Inflammatory macrophage treated with lipopolysaccharide for 1 hour (primary cell): ENCODE measurements at places on chromosomes 13 and 19.
A peak's percentile ranks its signal among the peaks of the same experiment; 100 is the strongest.

DNA sequence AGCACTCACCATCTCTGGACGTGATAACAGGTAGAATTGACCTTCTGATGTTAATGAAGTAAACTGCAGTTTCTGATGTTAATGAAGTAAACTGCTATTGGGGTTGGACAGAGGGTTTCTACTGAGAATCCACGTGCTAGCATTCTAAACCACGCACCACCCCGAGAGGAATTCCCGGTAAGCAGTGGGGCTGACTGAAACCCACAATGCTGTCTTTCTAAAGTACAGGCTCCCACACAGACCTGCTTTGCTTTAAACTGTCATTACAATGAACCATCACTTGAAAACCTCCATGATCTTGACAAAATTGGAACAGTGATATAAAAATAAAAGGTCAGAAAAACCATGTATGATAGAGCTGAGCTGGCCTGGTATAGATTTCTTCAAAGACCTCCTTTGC, 559.0 kb downstream of the FGF9 start:
- DNase-seq = no peak

DNA sequence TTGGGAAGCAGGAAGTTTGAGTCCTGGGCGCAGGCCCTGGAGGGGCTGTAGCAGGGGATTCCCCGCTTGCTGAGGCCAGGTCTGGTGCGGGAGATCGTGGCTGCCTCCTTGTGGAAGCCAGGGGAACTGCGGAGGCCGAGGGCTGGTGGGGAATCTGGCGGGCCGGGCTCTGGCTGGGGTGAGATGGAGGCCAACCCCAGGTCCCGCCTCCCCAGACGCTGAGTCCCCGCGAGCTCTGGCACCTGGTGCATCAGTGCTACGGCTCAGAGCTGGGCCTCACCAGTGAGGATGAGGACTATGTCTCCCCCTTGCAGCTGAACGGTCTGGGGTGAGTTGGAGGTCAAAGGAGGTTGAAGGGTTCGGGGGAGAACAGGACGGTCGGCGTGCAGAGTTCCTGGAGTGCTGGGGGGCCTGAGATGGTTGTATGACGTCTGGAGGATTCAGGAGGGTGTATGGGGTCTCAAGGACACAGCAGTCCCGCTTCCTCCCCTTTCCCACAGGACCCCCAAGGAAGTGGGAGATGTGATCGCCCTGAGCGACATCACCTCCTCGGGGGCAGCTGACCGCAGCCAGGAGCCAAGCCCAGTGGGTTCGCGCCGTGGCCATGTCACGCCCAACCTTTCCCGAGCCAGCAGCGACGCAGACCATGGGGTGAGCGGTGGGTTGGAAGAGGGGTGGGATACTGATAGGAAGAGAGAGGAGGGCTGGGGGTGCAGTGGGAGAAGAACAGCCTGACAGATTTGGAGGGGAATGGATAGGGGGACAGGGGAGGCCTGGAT, 13.1 kb downstream of the GRAMD1A start:
- DNase-seq = peak; percentile 73

- DNase-seq = no peak
These were observed 1019.5 kb downstream of the PCDH9 start for GRCh38 chr13:66210677-66211076.

DNA sequence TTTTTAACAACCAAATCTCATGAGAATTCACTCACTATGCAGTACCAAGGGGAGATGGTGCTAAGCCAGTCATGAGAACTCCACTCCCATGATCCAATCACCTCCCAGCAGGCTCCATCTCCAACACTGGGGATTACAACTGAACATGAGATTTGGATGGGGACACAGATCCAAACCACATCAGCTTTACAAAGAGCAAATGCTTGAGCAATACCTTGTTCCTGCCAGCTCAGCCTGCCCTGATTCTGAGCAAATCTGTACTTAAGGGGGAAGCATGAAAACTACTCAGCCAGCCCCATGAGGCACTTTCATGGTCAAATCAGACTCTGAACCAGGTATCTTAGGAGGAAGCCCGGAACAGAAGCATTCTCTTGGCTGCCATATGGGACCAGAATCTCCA, 259.9 kb downstream of the TBC1D4 start:
- DNase-seq = no peak

- no peak for DNase-seq
These were observed 21.2 kb downstream of the SULT2B1 start for GRCh38 chr19:48573163-48573505.

- DNase-seq = no peak
These were observed 17.9 kb downstream of the ZNF700 start for GRCh38 chr19:11942843-11943108.

- DNase-seq = no peak
These were observed 2.8 kb downstream of the ZNF749 start for GRCh38 chr19:57437931-57438330.

GRCh38 chr13:45422731-45423292, 4.6 kb upstream of the SLC25A30 start:
- DNase-seq = no peak

DNA sequence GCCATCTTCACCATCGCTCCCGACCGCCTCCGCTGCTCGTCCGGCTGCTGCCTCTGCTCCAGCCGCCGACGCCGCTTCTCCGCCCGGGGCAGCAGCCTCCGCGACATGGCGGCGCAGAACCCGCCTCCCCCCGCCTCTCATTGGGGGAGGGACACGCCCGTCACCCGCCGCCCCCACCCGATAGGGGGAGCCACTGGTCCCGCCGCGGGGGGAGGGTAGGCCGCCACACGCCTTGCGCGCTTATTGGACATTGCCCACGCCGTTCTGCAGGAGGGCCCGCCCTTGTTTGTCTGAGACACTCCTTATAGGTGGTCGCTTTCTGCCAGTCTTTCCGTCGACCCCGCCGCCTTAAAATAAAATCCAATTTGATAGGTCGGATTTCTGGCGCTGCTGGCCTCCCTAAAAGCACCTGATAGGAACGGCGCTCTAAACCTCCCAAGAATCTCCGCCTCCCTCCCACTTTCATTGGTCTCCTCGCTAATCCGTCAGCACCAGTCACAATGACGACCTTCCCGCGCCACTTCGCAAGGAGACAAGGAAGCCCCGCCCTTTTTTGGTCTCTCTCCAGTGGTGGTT, at the start of gene HNRNPL:
Gene HNRNPL (minus strand): TSS at position 127 of the 576 bp plus-strand sequence. CDS start 20 bp downstream, at position 107.
- peak; percentile 100 for DNase-seq

- no peak for DNase-seq
These were observed 5.1 kb upstream of the RETN start for GRCh38 chr19:7663706-7664105.

- no peak for DNase-seq
These were observed 9.6 kb downstream of the HIPK4 start for GRCh38 chr19:40380199-40381037.

DNA sequence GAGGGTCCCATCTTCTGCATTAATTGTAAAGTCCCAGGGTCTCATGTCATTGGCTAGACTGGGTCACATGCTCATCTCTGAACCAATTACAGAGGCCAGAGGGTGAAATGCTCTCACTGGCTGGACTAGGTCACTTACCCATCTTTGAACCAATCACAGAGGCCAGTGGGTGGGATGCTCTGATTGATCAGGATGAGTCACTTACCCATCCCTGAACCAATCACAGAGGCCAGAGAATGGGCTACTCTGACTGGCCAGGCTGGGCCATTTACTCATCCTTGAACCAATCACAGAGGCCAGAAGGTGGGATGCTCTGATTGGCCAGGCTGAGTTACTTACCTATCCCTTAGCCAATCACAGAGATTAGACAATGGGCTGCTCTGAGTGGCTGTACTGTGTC, 5.3 kb downstream of the MISP start:
- peak; percentile 40 for DNase-seq

DNA sequence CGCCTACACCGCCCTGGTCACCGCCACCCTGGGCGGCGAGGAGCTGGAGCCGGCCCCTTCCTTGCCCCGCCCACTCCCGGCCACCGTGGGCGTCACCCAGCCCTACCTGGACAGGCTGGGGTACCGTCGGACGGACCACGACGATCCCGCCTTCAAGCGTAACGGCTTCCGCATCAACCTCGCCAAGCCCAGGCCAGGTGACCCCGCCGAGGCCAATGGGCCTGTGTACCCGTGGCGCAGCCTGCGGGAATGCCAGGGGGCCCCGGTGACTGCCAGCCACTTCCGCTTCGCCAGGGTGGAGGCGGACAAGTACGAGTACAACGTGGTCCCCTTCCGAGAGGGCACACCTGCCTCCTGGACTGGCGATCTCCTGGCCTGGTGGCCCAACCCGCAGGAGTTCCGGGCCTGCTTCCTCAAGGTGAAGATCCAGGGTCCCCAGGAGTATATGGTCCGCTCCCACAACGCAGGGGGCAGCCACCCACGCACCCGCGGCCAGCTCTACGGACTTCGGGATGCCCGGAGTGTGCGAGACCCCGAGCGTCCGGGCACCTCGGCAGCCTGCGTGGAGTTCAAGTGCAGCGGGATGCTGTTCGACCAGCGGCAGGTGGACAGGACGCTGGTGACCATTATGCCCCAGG, 7.0 kb downstream of the CILP2 start:
- no peak for DNase-seq

GRCh38 chr19:2856457-2857050, 10.6 kb upstream of the ZNF556 start:
- no peak for DNase-seq

DNA sequence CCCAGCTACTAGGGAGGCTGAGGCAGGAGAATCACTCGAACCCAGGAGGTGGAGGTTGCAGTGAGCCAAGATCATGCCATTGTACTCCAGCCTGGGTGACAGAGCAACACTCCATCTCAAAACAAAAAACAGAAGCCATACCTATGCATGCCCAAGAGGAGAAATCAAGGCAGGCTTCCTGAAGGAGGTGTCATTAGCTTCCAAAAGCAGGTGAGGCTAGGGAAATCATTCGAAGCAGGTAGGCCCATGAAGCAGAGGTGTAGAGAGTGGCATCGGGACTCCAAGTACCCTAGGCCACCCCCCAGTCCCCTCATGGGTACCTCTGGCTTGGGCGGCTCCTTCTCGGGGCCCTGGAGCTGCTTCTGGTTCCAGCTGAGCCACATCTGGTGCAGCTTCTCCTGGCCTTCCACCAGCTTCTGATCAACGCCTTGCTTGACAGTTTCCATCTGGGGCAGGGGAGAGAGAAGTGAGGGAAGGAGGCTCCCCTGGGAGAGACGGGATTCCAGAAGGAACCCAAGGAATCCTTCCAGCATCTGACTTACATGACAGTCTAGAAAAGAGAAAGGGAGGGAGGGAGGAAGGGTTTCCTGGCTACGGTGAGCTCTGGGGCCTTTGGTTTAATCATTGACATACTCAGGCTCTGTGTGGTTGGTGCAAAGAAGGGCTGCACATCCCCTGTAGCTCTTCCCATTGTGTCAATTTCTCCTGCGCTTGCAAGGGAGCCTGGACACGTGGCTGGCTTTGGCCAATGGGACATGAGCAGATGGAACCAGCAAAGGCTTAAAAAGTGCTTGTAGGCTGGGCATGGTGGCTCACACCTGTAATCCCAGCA, 13.1 kb upstream of the TICAM1 start:
- DNase-seq = no peak

- peak; percentile 35 for DNase-seq
These were observed 11.2 kb upstream of the PRR19 start for GRCh38 chr19:42290523-42291434.

- DNase-seq = peak; percentile 41
These were observed 52.8 kb downstream of the TNFSF13B start for GRCh38 chr13:108322206-108322824.

DNA sequence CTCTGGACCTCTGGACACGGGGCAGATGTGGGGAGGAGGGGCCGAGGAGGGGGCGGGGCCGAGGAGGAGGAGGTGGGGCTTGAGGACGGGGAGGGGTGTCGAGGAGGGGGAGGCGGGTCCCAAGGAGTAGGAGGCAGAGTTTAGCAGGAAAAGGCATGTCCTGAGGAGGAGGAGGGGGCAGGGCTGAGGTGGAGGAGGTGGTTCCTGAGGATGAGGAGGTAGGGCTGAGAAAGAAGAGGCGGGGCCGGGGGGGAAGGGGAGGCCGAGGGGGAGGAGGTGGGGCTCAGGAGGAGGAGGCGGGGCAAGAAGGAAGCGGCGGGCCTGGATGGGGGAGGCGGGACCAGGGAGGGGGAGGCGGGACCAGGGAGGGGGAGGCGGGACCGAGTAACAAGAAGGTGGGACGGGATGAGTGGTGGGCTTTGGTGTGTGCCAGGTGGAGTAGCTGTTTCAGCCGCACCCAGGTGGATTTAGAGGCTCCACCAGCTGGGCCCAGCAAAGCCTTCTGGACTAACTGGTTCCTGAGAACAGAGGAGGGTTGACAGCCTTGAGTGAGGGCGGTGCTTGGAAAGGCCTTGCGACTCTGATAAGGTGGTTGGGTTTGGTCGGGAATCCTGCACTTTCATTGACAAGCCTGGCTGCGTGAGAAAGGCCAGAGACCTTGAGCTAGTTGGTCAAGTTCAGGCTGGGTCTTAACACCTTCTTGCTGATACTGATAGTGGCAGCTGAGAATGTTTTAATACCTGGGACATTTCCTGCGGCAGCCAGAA, 7.7 kb downstream of the TECR start:
- no peak for DNase-seq

- no peak for DNase-seq
These were observed 17.1 kb downstream of the SIAH3 start for GRCh38 chr13:45834411-45834994.

DNA sequence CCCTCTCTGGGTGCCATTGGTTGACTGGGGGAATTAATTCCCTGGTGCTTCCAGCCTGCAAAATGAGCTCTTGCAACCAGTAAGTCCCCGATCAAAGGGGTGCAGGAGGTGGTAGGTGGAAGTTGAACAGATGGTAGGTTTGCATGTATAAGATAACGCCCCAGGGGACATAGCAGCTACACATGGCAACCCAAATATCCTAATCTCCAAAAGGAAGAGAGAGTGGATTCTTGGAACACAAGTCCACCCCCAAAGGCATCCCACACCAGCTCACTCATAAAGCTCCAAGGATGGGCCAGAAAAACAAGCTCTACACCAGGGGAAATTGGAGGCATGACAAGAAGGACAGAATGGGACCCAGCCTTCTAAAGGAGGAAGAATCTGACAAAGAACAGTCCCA, 4.8 kb downstream of the CD209 start:
- DNase-seq = no peak

- DNase-seq = peak; percentile 96
These were observed 44.0 kb downstream of the ZNF823 start for GRCh38 chr19:11694533-11695439.

- no peak for DNase-seq
These were observed 839 bp downstream of the ESD start for GRCh38 chr13:46796129-46796514.

- no peak for DNase-seq
These were observed 46.9 kb downstream of the OLFM4 start for GRCh38 chr13:53075356-53076041.

DNA sequence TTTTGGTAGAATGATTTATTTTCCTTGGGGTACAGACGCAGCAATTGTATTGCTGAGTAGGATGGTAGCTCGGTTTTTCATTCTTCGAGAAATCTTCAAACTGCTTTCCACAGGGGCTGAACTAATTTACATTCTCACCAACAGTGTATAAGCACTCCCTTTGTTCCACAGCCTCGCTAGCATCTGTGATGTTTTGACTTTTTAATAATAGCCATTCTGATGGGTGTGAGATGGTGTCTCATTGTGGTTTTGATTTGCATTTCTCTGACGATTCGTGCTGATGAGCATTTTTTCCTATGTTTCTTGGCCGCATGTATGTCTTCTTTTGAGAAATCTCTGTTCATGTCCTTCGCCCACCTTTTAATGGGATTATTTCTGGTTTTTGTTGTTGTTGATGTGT, 54.8 kb upstream of the UQCRFS1 start:
- DNase-seq = no peak
